Uterus (tissue), 4 donors: ENCODE measurements at places on chromosomes 2 and 18. TPM values are rescaled to one million over a fixed set of nuclear protein-coding genes. Genes with fewer than 3 reads are reported as not detected.

GRCh38 chr2:168155680-168156079 lies 91.7 kb downstream of the STK39 start:
- no peaks in the 10 kb centered on the region for H3K4me1 ChIP-seq
- H3K4me3 ChIP-seq, result no peak overlapping the region
- H3K27ac ChIP-seq, result no peak overlapping the region
- DNase-seq, result no peak
- no peaks in the 10 kb centered on the region for H3K27me3 ChIP-seq

DNA sequence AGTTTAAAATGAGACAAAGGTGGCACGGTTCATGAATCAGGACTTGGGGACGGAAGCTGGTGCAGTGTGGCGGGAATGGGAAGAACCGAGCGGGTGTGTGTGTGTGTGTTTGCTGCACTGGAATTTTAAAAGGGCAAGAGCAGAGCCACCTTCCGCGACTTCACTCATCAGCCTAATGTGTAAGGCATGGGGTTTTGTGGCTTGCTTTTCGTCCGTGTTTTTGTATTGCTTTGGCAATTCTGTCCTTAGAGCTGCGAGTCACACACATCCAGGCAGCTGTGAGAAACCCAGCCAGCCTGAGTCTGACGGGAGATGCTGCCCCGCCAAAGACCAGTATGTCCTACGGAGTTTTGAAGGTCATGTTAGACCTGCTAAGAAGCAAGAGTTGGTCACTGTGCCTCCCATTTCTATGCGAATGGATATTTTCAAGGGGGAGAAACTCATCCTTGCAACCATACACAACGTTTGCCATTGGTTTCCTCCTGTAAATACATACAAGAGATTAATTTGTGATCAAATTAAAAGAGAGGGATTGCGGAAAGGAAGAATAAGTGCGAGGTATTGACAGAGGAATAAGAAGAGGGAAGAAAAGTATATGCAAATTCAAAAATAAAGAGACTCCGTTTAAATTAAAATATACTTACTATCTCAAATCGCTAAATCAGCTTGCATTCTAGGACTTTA lies 665 bp upstream of the CACNB4 start:
- peak overlapping the region; percentile 50 for H3K4me3 ChIP-seq
- no peaks in the 10 kb centered on the region for H3K4me1 ChIP-seq
- no peaks in the 10 kb centered on the region for H3K27me3 ChIP-seq
- H3K36me3 ChIP-seq, result no peaks in the 10 kb centered on the region

GRCh38 chr18:42807887-42808286 lies 307.6 kb downstream of the RIT2 start:
- DNase-seq, result no peak
- H3K36me3 ChIP-seq, result no peaks in the 10 kb centered on the region
- no peaks in the 10 kb centered on the region for H3K4me1 ChIP-seq
- no peak overlapping the region for H3K27ac ChIP-seq

- no peaks in the 10 kb centered on the region for H3K36me3 ChIP-seq
- peaks cover 13% of the 10 kb centered on the region for H3K4me1 ChIP-seq
- H3K27me3 ChIP-seq, result no peaks in the 10 kb centered on the region
Measured at GRCh38 chr2:238060096-238060541, 682 bp upstream of the SCLY start.

GRCh38 chr2:21924640-21925285 lies 801.0 kb downstream of the TDRD15 start:
- H3K4me1 ChIP-seq, result no peaks in the 10 kb centered on the region
- H3K4me3 ChIP-seq, result no peak overlapping the region
- DNase-seq, result no peak
- H3K27me3 ChIP-seq, result no peaks in the 10 kb centered on the region

- H3K27me3 ChIP-seq, result no peaks in the 10 kb centered on the region
- H3K4me1 ChIP-seq, result no peaks in the 10 kb centered on the region
- no peak overlapping the region for H3K27ac ChIP-seq
- H3K36me3 ChIP-seq, result no peaks in the 10 kb centered on the region
- no peak overlapping the region for H3K4me3 ChIP-seq
Measured at GRCh38 chr2:108351889-108352288, 25.9 kb upstream of the SULT1C4 start.

- H3K27ac ChIP-seq, result no peak overlapping the region
- no peak for DNase-seq
Measured at GRCh38 chr2:119230219-119231185, 6.9 kb downstream of the STEAP3 start.

GRCh38 chr2:181915102-181915501 lies 23.6 kb downstream of the ITPRID2 start:
- H3K27me3 ChIP-seq, result no peaks in the 10 kb centered on the region
- H3K27ac ChIP-seq, result no peak overlapping the region
- H3K36me3 ChIP-seq, result no peaks in the 10 kb centered on the region
- no peak overlapping the region for H3K4me3 ChIP-seq
- no peaks in the 10 kb centered on the region for H3K4me1 ChIP-seq

- H3K27ac ChIP-seq, result no peak overlapping the region
- H3K4me3 ChIP-seq, result no peak overlapping the region
- no peaks in the 10 kb centered on the region for H3K27me3 ChIP-seq
- no peak for DNase-seq
Measured at GRCh38 chr2:12197133-12197532, 450.7 kb downstream of the LPIN1 start.

DNA sequence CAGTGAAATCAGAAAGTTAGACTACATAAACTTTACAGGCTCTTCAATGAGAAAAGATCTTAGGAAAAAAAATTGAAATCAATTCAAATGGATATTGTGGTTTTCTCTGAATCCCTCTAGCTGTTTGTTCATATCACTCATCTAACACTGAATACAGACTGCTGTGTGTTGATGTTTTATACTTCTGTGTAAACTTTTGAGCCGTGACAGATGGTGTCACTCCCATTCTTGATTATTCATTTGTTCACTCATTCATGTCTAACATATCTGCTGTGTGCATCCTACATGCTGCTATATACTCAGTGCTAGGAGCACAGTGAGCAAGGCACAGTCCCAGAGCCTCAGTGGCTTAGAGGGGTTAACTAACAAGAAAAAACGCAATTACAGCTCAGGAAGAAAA lies 12.6 kb downstream of the KLHL23 start:
- no peak overlapping the region for H3K27ac ChIP-seq
- no peak for DNase-seq
- no peaks in the 10 kb centered on the region for H3K36me3 ChIP-seq
- H3K4me3 ChIP-seq, result no peak overlapping the region

GRCh38 chr2:234732404-234733092 lies 219.3 kb upstream of the SH3BP4 start:
- no peak for DNase-seq
- H3K4me3 ChIP-seq, result no peak overlapping the region

GRCh38 chr2:219739066-219739465 lies 111.6 kb downstream of the SLC4A3 start:
- no peak for DNase-seq
- H3K4me3 ChIP-seq, result no peak overlapping the region
- H3K27ac ChIP-seq, result no peak overlapping the region
- H3K36me3 ChIP-seq, result no peaks in the 10 kb centered on the region
- H3K27me3 ChIP-seq, result no peaks in the 10 kb centered on the region

DNA sequence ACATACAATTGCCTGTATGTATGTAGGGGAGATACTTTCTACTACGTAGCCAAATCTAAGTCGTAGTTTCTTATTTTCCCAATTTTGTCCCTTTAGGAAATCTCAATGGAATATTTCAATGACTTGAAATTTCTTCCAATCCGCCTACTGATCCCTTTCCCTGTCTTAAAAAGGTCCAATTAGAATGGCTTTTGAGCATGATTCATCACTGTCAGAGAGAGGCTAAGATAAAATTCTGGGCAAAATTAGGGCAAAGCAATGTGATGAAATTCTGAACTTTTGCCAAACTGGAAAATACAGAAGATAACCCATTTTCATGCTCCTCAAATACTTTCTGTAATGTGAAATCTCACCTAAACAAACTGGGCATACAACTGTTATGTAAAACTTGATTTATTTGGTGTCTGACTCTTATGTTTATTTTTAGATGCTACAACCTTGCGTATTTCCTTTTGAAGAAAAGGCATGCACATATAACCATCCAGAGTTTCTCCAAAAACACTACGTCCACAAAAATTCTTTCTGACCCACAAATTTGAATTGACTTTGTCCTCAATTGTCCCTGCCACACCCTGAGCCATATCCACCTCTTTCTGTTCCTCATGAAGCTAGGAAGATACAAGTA lies 147.1 kb downstream of the IKZF2 start:
- H3K4me1 ChIP-seq, result no peaks in the 10 kb centered on the region
- H3K4me3 ChIP-seq, result no peak overlapping the region
- no peak overlapping the region for H3K27ac ChIP-seq
- DNase-seq, result no peak
- H3K27me3 ChIP-seq, result no peaks in the 10 kb centered on the region
- no peaks in the 10 kb centered on the region for H3K36me3 ChIP-seq

DNA sequence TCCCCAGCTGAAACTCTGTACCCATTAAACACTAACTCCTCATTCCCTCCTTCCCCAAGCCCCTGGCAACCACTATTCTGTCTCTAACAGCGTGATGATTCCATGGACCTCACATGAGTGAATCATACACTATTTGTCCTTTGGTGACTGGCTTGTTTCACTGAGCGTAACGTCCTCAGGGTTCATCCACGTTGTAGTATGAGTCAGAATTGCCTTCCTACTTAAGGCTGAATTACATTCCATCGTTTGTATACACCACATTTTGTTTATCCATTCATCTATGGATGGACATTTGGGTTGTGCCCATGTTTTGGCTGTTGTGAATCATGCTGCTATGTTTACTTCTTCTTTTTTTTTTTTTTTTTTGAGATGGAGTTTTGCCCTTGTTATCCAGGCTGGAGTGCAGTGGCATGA lies 19.6 kb upstream of the CABLES1 start:
- H3K27me3 ChIP-seq, result no peaks in the 10 kb centered on the region
- no peak overlapping the region for H3K4me3 ChIP-seq
- no peak overlapping the region for H3K27ac ChIP-seq
- DNase-seq, result no peak
- no peaks in the 10 kb centered on the region for H3K36me3 ChIP-seq

GRCh38 chr2:12637754-12638153 lies 79.0 kb upstream of the TRIB2 start:
- H3K27ac ChIP-seq, result no peak overlapping the region
- no peaks in the 10 kb centered on the region for H3K4me1 ChIP-seq
- no peaks in the 10 kb centered on the region for H3K27me3 ChIP-seq
- no peak for DNase-seq
- no peak overlapping the region for H3K4me3 ChIP-seq

DNA sequence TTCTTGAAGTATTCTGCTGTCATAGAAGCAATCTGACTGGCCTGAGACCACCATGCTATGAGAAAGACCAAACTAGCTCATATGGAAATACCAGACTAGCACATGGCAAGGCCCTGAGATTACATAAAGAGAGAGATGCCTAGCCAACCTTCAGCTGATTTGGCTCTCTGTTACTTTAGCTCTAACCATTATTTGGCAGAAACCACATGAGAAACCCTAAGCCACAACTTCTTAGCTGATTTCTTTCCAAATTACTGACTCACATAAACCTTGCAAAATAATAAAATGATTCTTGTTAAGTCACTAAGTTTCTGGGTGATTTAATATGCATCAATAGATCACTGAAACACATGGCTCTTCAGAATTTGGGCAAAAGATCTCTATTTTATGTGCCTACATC lies 295.0 kb upstream of the ZNF521 start:
- H3K36me3 ChIP-seq, result no peaks in the 10 kb centered on the region
- H3K4me3 ChIP-seq, result no peak overlapping the region
- H3K27me3 ChIP-seq, result no peaks in the 10 kb centered on the region
- H3K4me1 ChIP-seq, result no peaks in the 10 kb centered on the region
- DNase-seq, result no peak
- no peak overlapping the region for H3K27ac ChIP-seq

DNA sequence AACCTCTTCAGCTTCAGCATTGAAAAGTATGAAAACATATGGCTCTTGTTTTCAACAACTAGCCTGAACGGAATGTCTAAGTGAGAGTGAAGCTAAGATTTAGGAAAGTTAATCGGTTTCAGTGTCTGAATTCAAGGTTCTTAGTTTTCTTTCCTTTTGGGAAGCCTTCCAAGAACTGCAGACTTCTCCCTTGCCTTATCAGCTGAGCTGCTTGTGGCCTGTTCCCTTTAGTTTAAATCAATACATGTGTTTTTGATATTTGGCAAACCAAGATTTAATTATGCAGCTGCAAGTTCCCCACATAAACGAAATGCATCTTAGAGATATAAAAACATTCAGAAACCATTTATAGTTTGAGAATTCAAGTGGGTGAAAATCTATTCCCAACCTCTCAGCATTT lies 274.3 kb upstream of the NRP2 start:
- no peaks in the 10 kb centered on the region for H3K27me3 ChIP-seq
- no peak overlapping the region for H3K4me3 ChIP-seq
- DNase-seq, result no peak
- no peaks in the 10 kb centered on the region for H3K36me3 ChIP-seq

DNA sequence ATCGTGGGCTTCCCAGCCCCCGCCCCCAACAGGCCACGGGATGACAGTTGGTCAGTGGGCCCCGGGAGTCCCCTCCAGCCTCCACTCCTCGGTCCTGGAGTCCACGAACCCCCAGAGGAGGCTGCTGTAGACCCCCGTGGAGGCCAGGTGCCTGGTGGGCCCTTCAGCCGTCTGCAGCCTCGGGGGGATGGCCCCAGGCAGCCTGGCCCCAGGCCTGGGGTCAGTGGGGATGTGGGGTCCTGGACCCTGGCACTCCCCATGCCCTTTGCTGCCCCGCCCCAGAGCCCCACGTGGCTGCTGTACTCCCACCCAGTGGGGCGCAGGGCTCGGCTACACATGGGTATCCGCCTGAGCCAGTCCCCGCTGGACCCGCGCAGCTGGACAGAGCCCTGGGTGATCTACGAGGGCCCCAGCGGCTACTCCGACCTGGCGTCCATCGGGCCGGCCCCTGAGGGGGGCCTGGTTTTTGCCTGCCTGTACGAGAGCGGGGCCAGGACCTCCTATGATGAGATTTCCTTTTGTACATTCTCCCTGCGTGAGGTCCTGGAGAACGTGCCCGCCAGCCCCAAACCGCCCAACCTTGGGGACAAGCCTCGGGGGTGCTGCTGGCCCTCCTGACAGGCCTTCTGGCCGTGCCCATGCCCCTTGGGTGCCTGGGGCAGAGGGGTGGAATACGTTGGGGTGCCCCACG lies 7.6 kb downstream of the NEU4 start:
- H3K27me3 ChIP-seq, result no peaks in the 10 kb centered on the region
- no peaks in the 10 kb centered on the region for H3K4me1 ChIP-seq
- no peak overlapping the region for H3K4me3 ChIP-seq
- DNase-seq, result no peak
- no peak overlapping the region for H3K27ac ChIP-seq

GRCh38 chr2:11028407-11028916 lies 116.7 kb downstream of the KCNF1 start:
- no peaks in the 10 kb centered on the region for H3K4me1 ChIP-seq
- no peak overlapping the region for H3K27ac ChIP-seq
- H3K27me3 ChIP-seq, result no peaks in the 10 kb centered on the region
- no peak for DNase-seq

Gene CDH2
- 58.2 TPM for total RNA-seq

Gene CCDC74B
- 4.6 TPM for total RNA-seq

Gene LIMS4
- total RNA-seq, result 11.3 TPM

Gene SULT1C4
- 14.1 TPM for total RNA-seq

Gene GALNT3
- total RNA-seq, result 17.7 TPM

Gene SERPINB5
- total RNA-seq, result not detected

Gene MYO5B
- 0.34 TPM for total RNA-seq

Gene MOB4
- 46.5 TPM for total RNA-seq

Gene SCYGR4
- total RNA-seq, result not detected

Gene COLEC11
- 0.55 TPM for total RNA-seq

Gene TXNL4A
- total RNA-seq, result 47.1 TPM

Gene MPP4
- 0.24 TPM for total RNA-seq

Gene ALPP
- not detected for total RNA-seq

Gene OTOF
- total RNA-seq, result not detected

Gene DIPK1C
- 9.1 TPM for total RNA-seq
